ENCODE measurements at places on chromosomes 2 and 18. TPM values are rescaled to one million over a fixed set of nuclear protein-coding genes. Genes with fewer than 3 reads are reported as not detected.

The KANSL3 gene
- 22.3 TPM for total RNA-seq

The FOXD4L1 gene
- total RNA-seq, result not detected

The MAL gene
- total RNA-seq, result not detected

The IL1F10 gene
- not detected for total RNA-seq

The UNC80 gene
- not detected for total RNA-seq

The CFAP65 gene
- not detected for total RNA-seq

The TDRD15 gene
- total RNA-seq, result under 0.01 TPM

The FOSL2 gene
- 15.3 TPM for total RNA-seq

The MTCL1 gene
- total RNA-seq, result 25.2 TPM

The ZNF236 gene
- 10.8 TPM for total RNA-seq

The COL4A4 gene
- not detected for total RNA-seq

The SCN1A gene
- total RNA-seq, result under 0.01 TPM

The MAP2 gene
- 6.2 TPM for total RNA-seq

The CHST10 gene
- 14.3 TPM for total RNA-seq

The MSTN gene
- not detected for total RNA-seq

The SLC5A7 gene
- total RNA-seq, result not detected

The IL36G gene
- total RNA-seq, result not detected

The DAPL1 gene
- not detected for total RNA-seq

The THSD7B gene
- total RNA-seq, result not detected

The NPPC gene
- total RNA-seq, result not detected

The ZBTB7C gene
- not detected for total RNA-seq

The PKDCC gene
- 12.3 TPM for total RNA-seq

The UGT1A4 gene
- not detected for total RNA-seq

The SERPINB10 gene
- total RNA-seq, result 0.32 TPM

The SERPINB4 gene
- total RNA-seq, result under 0.01 TPM

The DSC2 gene
- total RNA-seq, result under 0.01 TPM

The DYNAP gene
- total RNA-seq, result not detected

The CIAO1 gene
- 119 TPM for total RNA-seq

The C2orf69 gene
- 17.8 TPM for total RNA-seq

The SDC1 gene
- 1.1 TPM for total RNA-seq

The FOXI3 gene
- total RNA-seq, result not detected

The MBD1 gene
- total RNA-seq, result 55.9 TPM

The DNAJC5G gene
- not detected for total RNA-seq

The AMER3 gene
- not detected for total RNA-seq

The POMC gene
- 1.3 TPM for total RNA-seq

The GREB1 gene
- total RNA-seq, result 0.30 TPM

The PAX3 gene
- total RNA-seq, result not detected

The PSMA8 gene
- total RNA-seq, result not detected
